Urinary bladder (tissue), 4 donors: ENCODE measurements at places on chromosomes 13 and 19. TPM values are rescaled to one million over a fixed set of nuclear protein-coding genes. Genes with fewer than 3 reads are reported as not detected.

Gene CLEC17A
- 0.21 TPM for total RNA-seq

Gene C19orf38
- total RNA-seq = 2.6 TPM

Gene SERP2
- 2.6 TPM for total RNA-seq

Gene CABP5
- total RNA-seq = not detected

Gene TJP3
- total RNA-seq = 3.1 TPM

Gene OR10H4
- not detected for total RNA-seq

Gene TTYH1
- total RNA-seq = 3.6 TPM

Gene CAB39L
- 38.7 TPM for total RNA-seq
